ENCODE measurements at places on chromosomes 13 and 19.

DNA sequence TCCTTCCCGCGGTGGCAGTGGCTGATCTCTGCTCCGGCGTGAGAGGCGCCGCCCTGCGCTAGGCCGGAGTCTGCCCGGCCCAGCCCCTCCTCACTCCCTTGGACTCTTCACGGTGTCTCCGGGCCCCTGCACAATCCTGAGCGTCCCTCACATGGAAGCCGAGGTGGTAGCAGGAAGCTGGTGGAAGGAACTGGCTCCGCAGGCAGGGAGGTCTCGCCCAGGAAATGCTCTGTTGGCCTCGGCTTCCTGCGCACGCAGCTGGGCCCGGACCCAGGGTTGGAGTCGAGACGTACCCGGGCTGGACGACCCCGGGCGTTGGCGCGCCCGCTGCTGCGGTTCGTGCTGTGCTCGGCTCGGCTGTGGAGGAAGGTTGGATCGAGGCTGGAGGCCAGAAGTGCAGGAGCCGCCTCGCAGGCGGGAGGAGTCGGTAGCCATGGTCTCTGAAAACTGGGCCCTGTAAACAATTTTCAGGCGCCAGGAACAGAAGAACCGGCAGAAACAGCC is 46.3 kb downstream of the ZNF724 start:
- no peak for DNase-seq

DNA sequence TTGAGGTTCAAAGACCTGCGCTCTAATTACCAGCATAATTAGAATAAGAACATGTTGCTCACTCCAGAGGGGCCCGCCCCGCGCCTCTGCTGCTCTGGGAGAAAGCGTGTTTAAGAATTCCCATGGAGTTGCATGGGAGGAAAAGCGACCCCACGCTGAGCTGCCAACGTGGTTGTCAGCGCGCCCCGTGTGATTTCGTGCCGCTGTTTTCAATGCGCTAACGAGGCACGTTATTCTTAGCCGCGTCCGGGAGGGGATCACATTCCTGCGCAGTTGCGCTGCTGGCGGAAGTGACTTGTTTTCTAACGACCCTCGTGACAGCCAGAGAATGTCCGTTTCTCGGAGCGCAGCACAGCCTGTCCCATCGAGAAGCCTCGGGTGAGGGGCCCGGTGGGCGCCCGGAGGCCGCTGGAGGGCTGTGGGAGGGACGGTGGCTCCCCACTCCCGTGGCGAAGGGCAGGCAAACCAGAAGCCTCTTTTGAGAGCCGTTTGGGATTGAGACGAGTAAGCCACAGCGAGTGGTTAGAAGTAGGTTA is 173.8 kb upstream of the SOX1 start:
- DNase-seq: no peak

DNA sequence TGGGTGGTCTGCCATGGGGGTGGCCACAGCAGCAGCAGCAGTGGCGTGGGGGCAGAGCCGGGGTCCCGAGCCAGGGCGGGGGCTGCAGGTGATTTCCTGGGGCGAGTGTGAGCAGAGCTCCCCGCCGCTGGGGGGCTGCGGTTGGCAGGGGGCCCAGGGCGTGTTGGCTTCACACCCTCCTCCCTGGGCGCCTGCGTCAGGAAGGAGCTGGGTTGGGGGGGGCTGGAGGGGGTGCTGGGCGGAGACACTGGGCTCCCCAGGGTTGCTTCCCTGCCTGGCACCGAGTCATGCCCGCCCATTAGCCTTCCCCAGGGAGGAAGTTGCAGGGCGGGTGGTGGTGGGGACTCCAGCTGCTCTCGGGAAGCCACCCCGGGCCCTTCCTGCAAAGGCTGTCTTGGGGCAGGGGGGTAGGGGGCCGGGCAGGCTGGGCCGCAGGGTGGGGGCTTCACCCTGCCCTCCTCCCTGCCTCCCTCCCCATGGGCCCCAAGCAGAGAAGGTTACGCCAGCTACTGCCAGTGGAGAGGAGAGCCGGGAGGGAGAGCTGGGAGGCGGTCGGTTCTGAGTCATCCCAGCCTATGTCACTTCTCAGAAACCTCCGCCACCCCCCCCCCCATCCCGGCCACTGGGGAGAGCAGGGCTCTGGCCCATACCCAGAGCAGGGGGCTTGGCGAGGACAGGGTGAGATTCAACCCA is 4.6 kb downstream of the MIDN start:
- peak; percentile 94 for DNase-seq

DNA sequence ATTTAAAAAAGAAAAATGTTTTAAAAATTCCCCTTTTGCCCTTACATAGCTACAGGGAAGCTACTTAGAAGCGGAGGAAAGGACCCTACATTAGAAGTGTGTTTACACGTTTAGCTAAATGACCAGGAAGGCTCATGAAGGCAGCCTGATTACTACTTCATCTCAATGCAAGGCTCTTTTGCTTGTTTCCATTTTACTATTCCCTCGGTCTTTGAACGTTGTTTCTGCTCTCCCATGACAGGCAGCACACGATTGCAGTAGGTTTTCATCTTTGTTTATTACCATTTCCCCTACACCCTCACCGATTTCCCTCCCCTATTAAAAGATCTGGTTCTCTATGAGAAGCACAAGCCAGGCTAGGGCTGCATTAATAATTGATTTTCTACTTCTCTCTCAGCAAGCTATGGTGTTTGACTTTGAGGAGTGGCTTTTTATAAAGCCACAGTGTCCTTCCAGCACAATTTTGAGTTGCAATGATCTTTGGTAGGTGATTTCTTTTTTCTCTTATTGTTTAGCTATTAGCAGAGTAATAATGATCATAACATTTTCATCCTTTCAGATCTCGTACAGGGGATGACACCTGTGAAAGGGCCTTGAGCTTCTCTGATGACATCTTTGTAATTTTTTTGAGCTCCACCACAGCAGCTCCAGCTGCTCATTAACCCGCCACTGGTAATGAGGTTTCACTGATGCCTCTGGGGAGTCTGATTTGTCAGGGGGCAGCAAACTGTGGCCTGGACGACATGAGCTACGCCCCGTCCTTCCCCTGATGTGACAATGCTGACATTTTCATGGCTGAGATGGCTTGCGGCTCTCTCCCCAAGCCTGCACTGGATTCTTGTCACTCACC is 670.3 kb downstream of the UQCRFS1 start:
- no peak for DNase-seq

DNA sequence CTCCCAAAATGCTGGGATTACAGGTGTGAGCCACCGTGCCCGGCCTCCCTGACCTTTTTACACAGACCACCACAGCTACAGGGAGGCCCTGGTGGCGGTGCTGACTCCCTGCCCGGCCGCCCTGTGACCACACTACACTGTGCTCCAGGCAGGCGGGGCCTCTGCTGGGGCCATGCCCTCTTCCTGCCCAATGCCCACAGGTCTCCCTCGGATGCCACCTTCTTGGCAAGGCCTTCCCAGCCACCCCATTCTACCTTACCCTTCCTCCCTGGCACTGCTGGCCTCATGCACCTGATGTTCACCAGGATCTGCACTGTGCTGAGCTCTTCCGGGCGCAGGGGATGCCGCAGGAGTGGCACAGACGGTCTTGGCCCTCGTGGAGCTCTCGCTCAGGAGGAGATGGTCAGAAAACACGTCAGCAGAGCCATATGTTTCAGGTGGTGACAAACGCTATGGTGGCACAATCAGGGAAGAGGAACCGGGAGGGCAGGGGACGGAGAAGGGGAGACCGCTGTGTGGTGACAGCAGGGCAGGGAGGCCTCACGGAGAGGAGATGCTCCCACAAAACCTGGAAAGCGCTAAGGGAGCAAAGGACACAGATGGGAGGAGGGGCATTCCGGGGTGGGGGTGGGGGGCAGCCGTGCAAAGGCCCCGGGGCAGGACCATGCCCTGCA is 4.1 kb downstream of the PIP5K1C start:
- DNase-seq: no peak

- no peak for DNase-seq
These were observed 27.6 kb downstream of the SLC6A16 start for GRCh38 chr19:49297403-49297802.

Data from HFFc6 (cell line).